ENCODE measurements at places on chromosomes 2 and 18.

GRCh38 chr2:219628235-219628985 lies 980 bp downstream of the SLC4A3 start:
- DNase-seq: no peak
- H3K4me3 ChIP-seq: peak overlapping the region; percentile 88
- peaks cover 15% of the 10 kb centered on the region for H3K4me1 ChIP-seq

DNA sequence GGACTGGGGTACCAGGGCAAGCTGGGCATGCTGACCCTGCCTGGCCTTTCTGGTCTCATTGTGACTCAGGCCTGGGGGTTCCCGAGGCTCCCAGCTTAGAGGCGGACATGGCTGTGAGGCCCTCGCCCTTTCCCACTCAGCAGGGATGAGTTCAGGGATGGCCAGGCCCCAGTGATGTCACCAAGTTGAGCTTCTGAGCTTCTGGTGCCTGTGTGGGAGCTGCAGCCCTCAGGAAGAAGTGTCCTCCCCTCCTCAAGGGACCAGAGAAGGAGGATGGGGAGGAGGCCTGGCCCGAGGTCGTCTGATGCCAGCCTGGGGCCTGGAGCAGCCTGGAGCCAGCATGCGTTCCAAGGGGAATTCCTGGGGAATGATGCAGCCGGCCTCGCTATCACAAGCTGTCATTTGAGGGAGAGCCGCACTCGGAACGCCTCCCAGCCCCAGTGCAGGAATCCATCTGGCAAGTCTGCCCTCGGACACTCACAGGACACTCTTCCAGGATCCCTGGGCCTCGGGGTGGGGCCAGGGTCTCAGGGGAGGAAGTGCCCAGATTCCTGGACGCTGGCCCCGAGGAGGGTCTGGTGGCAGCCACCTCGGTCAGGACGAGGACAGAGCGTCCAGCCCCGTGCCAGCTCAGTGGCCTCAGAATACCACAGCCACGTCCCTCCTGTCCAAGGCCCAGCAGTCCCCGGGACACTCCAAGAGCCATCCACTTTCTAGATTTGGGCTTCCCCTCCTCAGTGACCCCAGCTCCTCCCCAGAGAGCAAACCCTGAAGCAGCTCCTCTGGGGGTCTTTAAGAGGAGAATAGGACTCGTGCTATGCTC lies 61.2 kb upstream of the GPC1 start:
- no peak for DNase-seq
- H3K4me3 ChIP-seq: no peak overlapping the region
- H3K36me3 ChIP-seq: no peaks in the 10 kb centered on the region

DNA sequence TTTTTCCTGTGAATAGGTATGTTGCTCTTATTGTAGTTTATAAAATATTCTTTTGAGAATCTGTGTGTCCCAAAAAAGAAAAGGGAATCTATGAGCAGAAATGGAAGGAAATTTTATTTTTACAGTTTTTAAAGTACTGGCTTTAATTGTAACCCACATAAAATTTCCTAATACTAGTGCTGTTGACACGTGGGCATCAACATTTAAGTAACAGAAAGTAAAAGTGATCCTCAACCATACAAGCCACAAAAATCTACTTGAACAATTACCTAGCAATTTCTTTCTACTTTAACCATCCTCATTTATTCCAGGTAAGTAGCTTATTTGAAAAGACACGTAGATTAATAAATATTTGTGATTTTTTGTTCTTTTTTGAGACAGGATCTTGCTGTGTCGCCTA lies 62.0 kb downstream of the MAP3K20 start:
- peaks cover 12% of the 10 kb centered on the region for H3K4me1 ChIP-seq
- no peak overlapping the region for H3K4me3 ChIP-seq
- no peak overlapping the region for H3K27ac ChIP-seq
- no peaks in the 10 kb centered on the region for H3K27me3 ChIP-seq
- no peak for DNase-seq

GRCh38 chr2:2764001-2764355 lies 432.9 kb upstream of the MYT1L start:
- no peaks in the 10 kb centered on the region for H3K4me1 ChIP-seq
- H3K36me3 ChIP-seq: no peaks in the 10 kb centered on the region
- H3K27ac ChIP-seq: no peak overlapping the region

Data from naive B cell (primary cell).